ENCODE measurements at places on chromosomes 4 and X.

DNA sequence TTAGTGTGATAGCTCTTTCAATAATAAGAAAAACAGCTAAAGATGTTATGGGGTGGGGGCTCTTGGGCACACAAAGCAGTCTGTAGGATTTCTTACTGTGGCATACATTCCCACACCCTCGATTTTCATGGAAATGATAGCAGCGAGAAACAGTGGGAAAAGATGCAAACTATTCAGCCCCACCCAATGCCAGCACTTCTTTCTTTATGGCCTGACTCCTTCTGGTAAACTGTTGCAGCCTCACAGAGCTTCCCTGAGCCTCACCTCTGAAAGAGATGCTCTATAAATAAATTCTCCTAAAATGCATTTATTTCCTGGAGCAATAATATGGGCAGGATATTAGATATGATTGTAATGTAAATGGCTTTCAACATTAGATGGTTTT is 910 bp downstream of the ANK2 start:
- DNase-seq = no peak

DNA sequence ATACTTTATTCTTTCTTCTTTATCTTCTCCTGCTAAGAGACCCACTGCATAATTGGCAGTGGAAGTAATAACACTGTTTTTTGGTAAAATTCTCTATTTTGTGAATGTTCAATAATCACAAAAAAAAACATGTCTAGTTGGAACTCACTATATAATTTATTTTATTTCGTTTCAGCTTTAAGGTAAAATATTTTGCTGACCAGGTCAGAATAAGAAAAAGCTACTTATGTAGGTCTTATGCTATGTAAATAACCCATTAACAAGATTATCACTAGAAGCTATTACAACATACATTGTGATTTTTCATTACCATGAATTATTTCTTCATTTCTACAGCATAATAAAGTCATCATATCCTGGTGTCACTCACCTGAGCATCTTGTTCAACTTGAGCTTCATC is 19.3 kb downstream of the ANXA5 start:
- no peak for DNase-seq

- no peak for DNase-seq
Measured at GRCh38 chr4:169070071-169070894, 60.2 kb upstream of the CBR4 start.

- no peak for DNase-seq
Measured at GRCh38 chrX:28324321-28324721, 262.9 kb upstream of the IL1RAPL1 start.

- DNase-seq = no peak
Measured at GRCh38 chrX:4379071-4379470, 665.6 kb upstream of the PRKX start.

- no peak for DNase-seq
Measured at GRCh38 chr4:7182616-7183015, 9.7 kb upstream of the SORCS2 start.

DNA sequence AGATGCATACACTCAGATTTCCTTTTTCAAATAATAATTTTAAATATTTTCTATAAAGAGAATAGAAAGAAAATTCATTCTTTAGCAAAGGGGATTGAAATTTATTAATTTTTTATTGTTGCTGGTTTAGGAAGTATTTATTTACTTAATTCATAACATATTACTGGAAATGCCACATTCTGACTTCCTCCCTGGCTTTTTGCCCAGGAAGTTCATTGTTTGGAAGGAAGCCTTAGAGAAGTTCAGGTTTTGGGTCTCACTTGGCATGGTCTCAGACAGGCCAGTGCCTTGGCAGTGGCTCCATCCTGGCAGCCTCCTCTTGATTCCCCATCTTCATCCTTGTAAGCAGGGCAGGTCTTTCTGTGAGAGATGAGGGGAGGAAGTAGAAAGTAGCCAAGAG is 50.5 kb downstream of the IL15 start:
- no peak for DNase-seq

- DNase-seq = no peak
Measured at GRCh38 chr4:6263526-6264224, 6.0 kb upstream of the WFS1 start.

- peak; percentile 27 for DNase-seq
Measured at GRCh38 chrX:39855748-39856129, 242.0 kb downstream of the BCOR start.

GRCh38 chr4:152618971-152619370 is 60.8 kb downstream of the TMEM154 start:
- DNase-seq = no peak

- DNase-seq = no peak
Measured at GRCh38 chr4:123216946-123217345, 179.6 kb upstream of the SPRY1 start.

DNA sequence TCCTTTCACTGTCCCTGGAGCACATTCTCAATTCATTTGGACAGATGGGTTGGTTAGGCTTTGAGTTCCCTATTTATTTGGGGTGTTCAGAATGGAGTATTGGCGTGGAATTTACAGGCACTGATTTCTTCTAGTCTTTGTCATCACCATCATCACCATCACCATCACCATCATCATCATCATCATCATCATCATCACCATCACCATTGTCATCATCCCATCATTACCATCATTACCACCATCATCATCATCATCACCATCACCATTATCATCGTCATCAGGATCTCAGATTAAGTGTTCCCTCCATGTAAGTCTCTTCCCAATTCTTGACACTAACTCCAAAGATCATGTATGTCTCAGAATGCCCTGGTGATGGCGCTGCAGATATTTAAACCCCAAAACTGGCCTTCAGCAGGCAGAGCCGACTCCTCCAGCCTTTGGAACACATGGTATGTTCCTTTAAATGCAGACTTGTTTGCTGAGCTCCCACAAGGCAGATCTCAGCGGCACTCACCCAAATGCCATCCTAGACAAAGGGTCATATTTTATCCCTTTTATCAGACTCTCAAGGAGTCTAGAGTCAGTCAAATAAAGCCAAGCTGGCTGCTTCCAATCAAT is 19.8 kb upstream of the FAM9A start:
- no peak for DNase-seq

DNA sequence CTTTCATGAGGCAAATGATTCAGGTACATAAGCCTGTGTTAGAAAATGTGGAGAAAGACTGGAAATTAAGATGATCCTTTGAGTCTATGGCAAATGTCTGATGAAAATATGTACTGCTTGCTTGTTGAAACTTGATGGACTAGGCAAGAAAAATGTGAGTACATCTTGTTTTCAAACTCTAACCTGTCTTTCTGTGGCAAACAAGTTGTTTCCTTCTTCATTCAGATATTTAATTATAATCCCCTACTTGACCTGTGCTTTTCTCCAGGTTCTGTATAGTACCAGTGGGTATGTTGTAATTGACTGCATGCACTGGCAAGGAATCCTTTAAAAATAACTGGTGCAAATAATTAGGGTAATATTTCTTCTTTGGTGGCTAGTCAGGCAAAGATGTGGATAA is 136.7 kb downstream of the ARHGAP24 start:
- no peak for DNase-seq

- no peak for DNase-seq
Measured at GRCh38 chrX:31279359-31279758, 207.5 kb upstream of the FTHL17 start.

GRCh38 chr4:151604238-151604637 is 156.6 kb downstream of the GATB start:
- DNase-seq = no peak

GRCh38 chrX:134725103-134725690 is 66.9 kb upstream of the PLAC1 start:
- DNase-seq = no peak

GRCh38 chr4:22720091-22720490 is 27.4 kb downstream of the GBA3 start:
- no peak for DNase-seq

- DNase-seq = no peak
Measured at GRCh38 chr4:142312391-142312790, 533.7 kb downstream of the INPP4B start.

- no peak for DNase-seq
Measured at GRCh38 chrX:22739276-22739675, 260.5 kb upstream of the DDX53 start.

GRCh38 chr4:81106150-81106549 is 75.6 kb downstream of the BMP3 start:
- no peak for DNase-seq

GRCh38 chr4:144589512-144589911 is 56.4 kb upstream of the HHIP start:
- DNase-seq = no peak
